ENCODE measurements at places on chromosomes 3 and 15.

GRCh38 chr15:77871852-77872371 is 205.6 kb downstream of the TBC1D2B start:
- DNase-seq, result no peak

- DNase-seq, result no peak
Measured at GRCh38 chr15:64930778-64931371, 19.2 kb downstream of the ANKDD1A start.

GRCh38 chr3:58293516-58293915 is 12.5 kb upstream of the RPP14 start:
- DNase-seq, result no peak

DNA sequence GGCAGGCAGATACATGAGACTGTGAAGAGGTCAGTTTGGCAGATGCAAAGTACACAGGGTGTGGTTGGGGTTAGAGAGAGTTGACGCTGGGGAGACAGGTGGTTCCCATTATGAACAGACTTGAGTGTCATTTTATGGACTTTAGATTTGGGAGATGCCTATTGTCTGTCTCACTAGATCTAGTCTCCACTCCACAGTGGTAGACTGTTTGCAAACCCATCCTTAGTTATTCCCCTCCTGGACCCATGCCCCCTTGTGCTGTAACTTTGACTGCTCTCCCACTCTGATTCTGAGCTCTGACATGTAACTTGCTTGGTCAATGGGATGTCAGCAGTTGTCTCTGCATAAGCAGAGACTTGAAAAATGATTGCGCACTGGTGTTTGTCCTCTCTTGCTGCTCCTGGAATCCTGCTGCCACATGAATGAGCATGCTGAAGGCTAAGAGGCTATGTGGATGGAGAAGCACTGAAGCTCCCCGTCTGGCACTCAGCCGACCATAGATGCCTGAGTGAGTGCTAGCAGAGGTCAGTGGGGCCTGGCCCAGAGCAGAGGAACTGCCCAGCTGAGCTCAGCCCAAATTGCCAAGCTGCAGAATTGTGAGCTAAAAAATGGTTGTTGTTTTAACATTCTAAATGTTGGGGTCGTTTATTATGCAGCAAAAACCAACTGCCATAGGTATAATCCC is 88.2 kb downstream of the FAM43A start:
- DNase-seq, result no peak

- DNase-seq, result no peak
Measured at GRCh38 chr3:182323898-182324297, 469.4 kb upstream of the ATP11B start.

- DNase-seq, result no peak
Measured at GRCh38 chr15:57591822-57592367, at the start of gene MYZAP. Gene MYZAP, plus strand, starts transcription at chr15:57591904. Its CDS starts 131 bp downstream, at chr15:57592035.

DNA sequence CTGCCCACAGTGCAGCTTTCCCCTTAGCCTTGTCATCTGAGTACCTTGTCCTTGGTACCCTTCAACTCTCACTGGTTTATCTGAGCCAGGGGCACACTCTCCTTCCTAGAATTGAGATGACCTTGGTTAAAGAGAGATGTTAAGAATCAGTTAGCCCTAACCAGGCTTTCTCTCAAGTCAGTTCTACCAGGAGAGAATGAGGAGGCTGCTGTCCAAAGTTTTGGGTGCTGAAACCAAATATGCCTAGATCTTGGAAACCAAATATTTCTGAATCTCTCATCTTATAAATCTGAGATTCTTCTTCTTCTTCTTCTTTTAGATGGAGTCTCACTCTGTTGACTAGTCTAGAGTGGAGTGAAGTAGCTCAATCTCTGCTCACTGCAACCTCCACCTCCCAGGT is 12.0 kb upstream of the CTXND1 start:
- DNase-seq, result no peak

- DNase-seq, result no peak
Measured at GRCh38 chr3:48243886-48244285, 3.0 kb downstream of the ZNF589 start.

GRCh38 chr3:150970665-150971324 is 1.7 kb downstream of the CLRN1 start:
- DNase-seq, result no peak

GRCh38 chr3:62220616-62221015 is 152.7 kb downstream of the FEZF2 start:
- DNase-seq, result no peak

Data from iPS DF 6.9 (cell line).